ENCODE measurements at places on chromosomes 11 and 22.

DNA sequence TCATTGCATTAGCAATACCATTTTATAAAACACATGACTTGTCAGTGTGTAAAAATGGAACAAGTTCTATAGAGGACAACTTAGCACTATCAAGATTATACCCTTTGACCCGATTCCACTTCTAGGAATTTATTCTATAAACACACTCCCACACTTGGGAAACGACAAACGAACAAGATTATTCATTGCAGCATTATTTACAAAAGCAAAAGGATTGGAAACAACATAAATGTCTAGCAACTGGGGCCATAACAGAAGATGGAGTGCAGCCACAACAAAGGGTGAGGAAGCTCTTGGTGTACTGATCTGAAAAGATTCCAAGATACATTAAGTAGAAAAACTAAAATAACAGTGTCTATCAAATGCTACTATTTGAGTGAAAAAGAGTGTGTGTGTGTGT is 2.3 kb upstream of the IRAG1 start:
- DNase-seq: no peak

DNA sequence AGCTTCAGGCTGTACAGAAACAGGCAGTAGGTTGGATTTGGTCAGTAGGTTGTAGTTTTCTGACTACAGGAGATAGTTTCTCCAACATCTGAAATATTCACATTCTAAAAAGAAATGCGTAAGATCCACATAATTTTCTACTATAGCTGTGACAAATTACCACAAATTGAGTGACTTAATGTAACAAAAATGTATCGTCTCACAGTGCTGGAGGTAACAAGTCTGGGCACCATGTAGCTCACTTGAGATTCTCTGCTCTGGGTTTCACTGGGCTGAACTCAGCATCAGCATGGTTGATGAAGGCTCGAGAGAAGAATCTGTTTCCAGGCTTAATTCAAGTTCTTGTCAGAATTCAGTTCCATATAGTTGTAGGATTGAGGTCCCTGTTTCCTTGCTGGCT is 350.9 kb upstream of the CCDC179 start:
- DNase-seq: no peak

- DNase-seq: no peak
Observed at GRCh38 chr11:8320076-8320475, 56.4 kb upstream of the LMO1 start.

- DNase-seq: no peak
Observed at GRCh38 chr11:125192183-125192582, 27.6 kb downstream of the PKNOX2 start.

- DNase-seq: peak; percentile 80
Observed at GRCh38 chr11:9858822-9859221, 194.9 kb downstream of the SWAP70 start.

- peak; percentile 23 for DNase-seq
Observed at GRCh38 chr22:41919357-41920224, 4.7 kb upstream of the SHISA8 start.

GRCh38 chr22:43166132-43166930 is 15.0 kb downstream of the TSPO start:
- DNase-seq: no peak

All from RPMI7951 (cell line).